ENCODE measurements at places on chromosomes 16 and 17. TPM values are rescaled to one million over a fixed set of nuclear protein-coding genes. Genes with fewer than 3 reads are reported as not detected.

- peak; percentile 94 for DNase-seq
Observed at GRCh38 chr16:31880322-31880979, 6.8 kb downstream of the ZNF267 start.

DNA sequence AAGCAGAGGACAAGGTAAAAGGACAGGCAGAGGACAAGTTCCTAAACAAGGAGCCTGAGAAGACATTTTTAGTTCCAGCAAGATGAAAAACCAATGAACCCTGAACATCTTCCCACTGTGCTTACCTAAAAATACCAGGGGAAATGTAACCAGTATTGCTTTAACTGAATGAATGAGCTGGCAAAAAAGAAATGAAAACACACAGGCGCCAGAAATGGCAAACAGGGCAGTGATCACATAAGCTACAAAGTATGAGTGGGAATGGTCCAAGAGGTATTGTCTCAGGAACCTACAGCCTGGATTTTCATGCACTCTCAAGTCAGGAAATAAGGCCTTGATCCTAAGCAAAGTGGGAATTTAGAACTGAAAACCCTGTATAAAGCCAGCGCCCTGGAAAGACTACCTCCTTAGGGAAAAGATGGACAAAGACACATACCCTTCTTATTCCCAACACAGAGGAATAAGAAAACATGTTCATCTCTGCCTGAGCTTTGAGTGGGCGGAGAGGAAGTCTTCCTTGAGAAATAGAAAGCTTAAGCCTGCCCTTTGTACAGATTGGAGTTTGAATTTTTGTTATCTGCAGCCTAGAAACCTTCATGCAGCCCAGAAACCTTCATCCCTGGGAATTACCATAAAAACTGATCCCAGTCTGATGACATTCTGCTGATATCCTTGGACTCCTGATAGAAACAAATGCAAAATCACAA, 2.1 kb downstream of the CMTM2 start:
- peak; percentile 62 for DNase-seq

TBC1D3C gene
- total RNA-seq, result not detected

GRCh38 chr17:72401883-72402726, 281.3 kb downstream of the SOX9 start:
- DNase-seq, result no peak

GRCh38 chr16:83513008-83513755, 294.6 kb upstream of the HSBP1 start:
- DNase-seq, result peak; percentile 37

Measured in Caki2 (cell line).